NCI-H446 (cell line): ENCODE measurements at places on chromosomes 4 and X.

DNA sequence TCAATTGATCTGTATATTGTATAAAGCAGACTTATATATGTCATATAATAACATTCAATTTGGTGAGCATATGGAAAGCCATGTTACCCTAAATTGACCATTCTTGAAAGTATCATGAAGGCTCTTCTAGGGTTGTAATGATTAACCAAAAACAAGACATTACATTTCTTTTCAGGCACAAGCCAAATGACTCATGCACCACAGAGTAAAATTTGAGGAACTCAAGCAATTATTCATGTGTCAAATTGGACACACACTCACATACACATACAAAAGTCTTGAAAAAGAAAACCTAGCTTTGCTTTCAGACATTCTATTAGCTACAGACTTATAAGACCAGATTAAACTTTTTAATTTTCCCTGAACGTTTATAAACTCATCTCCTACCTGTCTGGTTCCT lies 146.5 kb upstream of the PCDH18 start:
- peak; percentile 9 for DNase-seq

GRCh38 chr4:88285235-88285653 lies 883 bp upstream of the PPM1K start:
- no peak for DNase-seq

DNA sequence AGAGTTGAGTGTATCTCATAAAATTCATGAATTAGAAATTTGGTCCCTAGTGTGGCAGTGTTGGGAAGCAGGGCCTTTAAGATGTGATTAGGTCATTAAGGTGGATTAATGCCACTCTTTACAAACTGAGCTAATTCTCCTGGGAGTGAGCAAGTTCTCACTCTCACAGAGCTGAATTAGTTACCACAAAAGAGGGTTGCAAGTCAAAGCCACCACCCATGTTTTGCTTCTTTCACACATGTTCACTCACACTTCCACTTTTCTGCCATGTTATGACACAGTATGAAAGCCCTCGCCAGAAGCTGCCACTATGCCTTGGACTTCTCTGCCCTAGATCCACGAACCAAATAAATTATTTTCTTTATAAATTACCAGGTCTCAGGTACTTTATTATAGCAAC lies 332.1 kb downstream of the ARAP2 start:
- DNase-seq = no peak

DNA sequence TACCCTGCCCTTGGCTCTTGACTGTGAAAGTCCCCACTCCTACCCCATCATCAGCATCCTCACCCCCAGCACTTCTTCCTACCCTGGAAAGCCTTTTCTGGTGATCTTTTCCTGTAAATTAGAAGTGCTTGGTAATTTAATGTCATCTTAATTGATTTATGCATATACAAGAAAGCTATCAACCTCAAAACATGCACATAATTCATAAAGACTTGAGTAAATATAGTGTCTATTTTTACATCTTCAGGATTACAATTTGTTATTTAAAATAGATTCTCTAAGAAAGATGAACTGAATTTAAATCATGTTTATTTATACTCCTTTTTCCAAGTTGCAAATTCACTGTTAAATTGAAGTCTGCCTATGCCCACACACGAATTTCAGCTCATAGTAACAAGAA lies 36.0 kb upstream of the EXOC1L start:
- no peak for DNase-seq

- DNase-seq = peak; percentile 83
Observed at GRCh38 chrX:125203737-125204578, 115.7 kb upstream of the TEX13C start.

DNA sequence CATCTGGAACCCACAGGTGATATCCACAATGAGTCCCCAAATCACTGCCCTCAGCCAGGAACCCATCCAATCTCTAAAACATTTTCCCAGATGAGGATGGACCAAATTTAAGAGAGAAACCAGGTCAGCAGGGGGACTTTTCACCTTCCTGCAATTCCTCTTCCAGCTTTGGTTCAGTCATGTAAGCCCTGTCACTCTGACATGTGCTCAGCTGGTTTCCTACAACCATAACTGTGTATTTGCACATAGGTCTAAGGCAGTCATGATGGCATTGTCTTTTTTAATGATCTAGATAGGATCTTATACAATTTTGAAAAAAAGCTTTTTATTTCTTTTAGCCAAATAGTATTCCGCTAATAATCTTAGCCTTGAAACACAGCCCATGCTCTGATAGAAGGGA lies 6.5 kb downstream of the CXXC4 start:
- DNase-seq = no peak
